Right hindlimb (tissue), 1 donor: ENCODE measurements at places on chromosomes 3 and 15.

GRCh38 chr15:29208352-29208751, 61.3 kb downstream of the NSMCE3 start:
- peak; percentile 43 for DNase-seq

DNA sequence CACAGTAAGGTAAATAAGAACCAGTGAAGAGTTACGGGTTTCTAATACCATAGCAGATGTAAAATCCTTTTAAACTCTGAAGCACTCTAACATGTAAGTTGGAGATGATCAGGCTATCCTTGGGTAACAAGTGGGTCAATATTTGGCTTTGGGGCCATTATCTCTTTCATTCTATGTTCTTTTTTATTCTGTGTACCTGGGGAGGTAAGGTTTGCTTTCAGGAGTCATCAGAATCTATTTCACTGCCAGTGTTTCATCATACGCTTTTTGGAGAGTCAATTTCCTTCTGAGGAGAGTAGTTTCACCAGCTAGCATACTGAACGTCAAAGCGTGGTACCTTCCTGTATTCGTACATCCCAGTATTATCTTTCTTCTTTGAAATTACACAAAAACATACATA, 166.5 kb downstream of the GMNC start:
- no peak for DNase-seq

GRCh38 chr3:8413337-8413926, 88.2 kb upstream of the LMCD1 start:
- DNase-seq: no peak

DNA sequence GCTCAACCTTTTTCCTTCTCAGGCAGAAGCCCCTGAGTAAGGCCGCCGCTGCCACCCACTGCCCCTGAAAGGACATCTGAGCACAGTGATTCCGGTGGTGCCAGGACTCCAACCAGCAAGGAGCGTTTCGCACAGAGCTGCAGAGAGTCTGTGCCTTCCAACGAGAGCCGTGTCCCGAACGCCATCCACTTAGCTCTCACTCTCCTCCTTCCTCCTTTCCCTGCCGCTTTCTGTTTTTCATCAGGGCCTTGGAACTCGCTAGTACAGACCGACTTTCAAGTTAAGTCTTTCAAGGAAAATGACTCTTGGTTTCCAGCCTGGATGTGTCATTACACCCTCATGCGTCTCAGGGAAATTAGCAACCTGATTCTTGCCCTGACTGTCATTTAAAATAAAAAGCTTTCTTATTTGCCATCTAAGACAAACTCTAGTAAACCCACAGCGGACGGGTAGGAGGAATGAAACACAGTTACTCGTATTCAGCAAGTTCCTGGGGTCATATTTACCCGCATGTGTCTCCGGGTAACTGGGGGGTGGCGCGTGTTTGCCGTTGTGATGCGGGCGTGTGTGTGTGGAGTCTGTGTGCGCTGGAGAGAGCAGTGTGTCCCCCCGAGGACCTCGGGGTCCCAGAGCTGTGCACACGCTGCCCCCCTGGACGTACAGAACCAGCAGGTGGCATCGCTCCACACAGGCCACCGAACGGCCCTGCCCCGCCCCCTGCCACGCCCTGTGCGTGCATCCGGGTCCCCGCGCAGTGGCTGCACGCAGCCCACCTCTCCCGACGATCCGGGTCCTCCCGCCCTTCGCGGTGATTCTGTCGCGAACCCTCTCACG, 30.4 kb upstream of the ALDH1A3 start:
- DNase-seq: peak; percentile 82

DNA sequence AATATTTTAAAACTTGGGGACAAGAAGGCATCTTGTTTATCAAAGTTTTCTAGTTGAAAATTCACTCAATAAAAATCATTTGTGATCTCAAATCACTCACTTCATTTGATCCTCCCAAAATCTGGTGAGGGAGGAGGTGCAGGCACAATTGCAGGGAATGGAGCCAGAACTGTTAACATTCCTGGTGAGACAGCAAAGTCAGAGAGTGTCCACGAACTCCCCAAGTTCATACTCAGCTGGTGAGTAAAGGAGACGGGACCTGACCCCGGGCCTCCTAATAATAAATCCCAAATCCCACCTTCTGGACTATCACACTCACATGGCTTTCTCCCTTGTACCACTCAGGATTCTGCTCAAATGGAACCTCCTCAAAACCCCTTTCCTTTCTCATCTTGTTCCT, 252.3 kb upstream of the LRTM1 start:
- no peak for DNase-seq

DNA sequence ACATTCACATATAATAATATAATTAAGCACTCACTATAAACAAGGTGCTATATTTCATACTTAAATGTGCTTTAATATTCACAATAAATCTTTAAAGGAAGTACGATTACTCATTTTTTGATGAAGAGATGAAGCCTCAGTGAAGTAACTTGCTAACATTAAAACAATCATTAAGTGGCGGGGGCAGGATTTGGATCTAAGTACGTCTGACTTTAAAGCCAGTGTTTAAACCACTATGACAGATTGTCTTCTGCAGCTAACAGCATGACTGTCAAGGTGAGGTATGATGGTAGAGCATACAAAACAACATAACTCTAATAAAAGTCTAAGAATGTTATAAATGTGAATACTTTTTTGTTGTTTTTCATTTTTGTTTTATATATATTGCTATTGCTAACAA, 862.1 kb downstream of the ROBO1 start:
- DNase-seq: no peak

DNA sequence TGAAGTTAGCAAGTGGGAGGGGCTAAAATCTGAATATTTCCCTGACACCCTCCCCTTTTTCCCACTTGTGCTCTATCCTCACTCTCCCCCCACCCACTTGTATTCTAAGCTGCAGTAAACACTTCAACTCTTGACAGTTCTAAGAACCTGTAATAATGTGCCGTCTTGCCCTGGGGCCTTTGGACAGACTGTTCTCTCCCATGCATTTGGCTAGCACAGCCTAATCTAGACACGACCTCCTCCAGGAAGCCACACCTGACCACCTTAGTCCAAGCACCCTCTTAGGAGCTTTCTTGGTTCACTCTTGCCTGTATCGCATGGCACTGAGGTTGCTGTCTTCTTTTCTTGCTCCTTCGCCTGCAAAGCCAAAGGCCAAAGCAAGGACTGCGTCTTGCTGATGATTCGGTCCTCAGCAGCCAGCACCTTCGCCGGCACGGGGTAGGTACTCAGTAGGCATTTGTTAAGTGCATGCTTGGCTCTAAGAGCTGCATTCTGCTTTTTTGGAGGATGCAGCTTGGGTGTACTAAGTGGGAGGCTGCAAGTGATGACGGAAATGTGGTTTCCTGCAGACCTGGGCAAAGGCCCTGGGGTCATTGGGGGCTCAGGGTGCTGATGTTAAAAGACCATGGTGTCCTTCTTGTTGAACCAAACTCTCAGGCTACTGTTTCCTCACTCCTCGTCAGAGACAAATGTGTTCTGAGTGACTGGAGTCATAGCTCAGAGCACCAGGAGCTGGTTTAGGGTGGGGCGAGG, 2.0 kb upstream of the ZNF710 start:
- DNase-seq: no peak

DNA sequence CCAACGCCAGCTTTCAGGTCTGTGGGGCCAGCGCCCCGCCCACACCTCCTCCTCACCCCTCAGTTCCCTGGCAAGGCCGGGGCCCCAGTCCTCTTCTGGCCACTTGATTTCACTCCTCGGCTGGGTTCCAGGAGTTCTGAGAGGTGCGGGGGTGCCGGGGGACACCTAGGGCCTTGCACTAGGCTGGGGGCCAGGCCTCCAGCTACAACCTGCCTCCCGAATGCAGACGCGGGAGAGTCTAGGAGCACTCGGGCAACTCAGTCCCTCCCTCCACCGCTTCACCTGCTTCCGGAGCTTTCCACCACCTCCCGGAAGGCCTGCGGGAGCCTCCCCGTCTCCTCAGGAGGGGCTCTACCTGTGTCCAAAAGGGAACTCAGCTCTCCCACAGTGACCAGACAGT, 35.6 kb downstream of the TNK2 start:
- DNase-seq: no peak

GRCh38 chr15:90620379-90621067, 90.8 kb downstream of the CRTC3 start:
- DNase-seq: no peak

- no peak for DNase-seq
Measured at GRCh38 chr3:159766563-159767185, 222.0 kb upstream of the IL12A start.

DNA sequence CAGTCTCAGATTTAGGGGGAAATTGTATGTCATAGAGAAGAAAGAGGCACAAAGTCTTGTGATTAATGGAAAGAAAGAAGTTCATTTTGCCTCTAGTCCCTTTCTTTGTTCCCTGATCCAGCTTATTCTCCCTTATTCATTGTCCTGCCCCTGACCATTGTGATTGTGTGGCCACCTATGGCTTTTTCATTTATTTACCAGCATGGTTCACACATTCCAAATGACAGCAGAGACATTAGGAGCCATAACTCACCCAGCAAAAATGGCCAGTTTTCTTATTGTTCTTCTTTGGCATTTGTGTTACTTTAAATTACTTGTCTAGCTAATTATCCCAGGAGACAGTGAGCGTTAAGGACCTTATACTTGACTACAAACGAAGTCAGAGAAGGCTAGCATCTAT, 36.3 kb upstream of the SGO1 start:
- no peak for DNase-seq

DNA sequence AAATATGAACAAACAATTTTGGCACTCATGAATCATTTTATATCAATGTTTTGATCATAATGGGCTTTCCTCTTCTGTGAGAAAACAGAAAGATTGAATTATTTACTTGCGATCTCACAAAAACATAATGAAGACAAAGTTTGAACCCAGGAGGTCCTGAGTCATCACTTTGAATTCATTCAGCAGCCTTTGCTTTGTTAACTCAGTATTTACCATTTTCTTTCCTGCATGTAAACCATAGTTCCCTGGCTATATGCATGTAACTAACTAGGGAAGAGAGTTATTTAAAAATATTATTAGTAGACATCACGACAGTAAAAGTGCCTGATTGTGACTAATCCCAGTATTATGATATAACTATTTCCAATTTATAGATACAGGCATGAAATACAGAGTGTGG, 1026.2 kb downstream of the PLOD2 start:
- DNase-seq: no peak

- no peak for DNase-seq
Measured at GRCh38 chr3:137988152-137988551, 21.8 kb upstream of the CLDN18 start.

GRCh38 chr3:43489930-43490329, 131.9 kb downstream of the ANO10 start:
- DNase-seq: no peak

DNA sequence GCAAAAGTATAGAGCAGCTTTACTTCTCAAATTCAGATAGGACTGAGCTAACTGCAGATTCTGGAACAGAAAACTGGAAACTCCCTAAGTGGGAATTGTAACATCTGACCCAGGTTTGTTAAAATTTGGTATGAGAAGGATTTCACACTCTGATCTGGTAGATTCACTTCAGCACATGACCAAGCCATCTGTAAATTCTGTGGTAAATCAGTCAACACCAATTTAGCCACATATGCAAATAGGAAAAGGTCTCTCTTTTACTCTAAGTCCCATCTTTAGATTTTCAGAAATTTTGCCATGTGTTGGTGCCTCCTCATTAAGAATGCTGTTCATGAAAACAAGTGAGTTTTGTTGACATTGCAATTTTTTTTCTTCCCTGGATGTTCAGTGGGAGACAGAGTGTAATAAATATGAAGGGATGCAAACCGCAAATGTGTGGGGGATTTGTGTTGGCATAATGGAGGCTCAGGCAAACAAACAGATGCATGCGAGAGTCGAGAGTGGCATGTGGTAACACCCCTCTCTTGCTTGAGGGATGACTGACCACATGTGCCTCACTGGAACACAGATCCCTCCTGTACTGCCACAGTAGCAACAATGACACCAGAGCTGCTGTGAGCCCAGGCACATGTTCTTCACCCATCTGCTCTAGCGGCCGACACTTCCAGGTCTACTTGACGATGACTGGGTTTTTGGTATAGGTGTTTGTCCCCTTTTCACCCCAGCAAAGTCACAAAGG, 146.6 kb downstream of the FEZF2 start:
- no peak for DNase-seq

- no peak for DNase-seq
Measured at GRCh38 chr15:57726411-57726810, 19.9 kb downstream of the POLR2M start.

DNA sequence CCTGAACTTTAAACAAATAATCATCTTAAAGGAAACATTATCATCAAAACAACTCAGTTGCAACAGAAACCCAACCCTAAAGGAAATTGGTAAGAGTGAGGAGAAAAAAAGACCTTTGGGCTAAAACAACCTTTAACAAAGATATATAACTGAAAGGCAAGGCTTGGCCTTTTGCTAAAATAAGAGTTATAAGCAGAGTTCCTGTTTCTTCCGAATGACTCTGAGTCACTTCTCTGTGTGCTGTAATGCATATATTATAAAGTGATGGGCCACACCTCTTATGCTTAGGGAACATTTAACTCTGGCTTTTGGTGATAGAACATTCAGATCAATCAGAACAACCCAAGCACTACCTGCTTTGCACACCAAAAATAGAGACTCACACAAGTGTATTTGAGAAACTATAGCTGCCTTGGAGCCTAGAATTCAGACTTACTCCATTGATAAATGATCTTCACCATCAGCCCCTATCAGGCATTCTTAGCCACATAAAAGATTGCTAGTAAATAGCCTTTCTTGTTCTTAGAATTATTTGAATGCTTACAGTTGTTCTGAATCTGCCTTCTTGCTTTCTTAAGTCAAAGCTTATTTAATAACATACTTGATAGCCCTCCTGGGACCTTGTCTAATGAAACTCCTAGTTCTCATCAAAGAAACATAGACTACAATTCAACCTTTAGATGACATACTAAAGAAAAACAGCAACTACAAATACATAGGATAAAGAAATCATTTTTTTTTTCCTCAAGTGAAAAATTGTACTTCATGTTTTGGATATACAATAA, 294.2 kb upstream of the SEMA6D start:
- DNase-seq: no peak

DNA sequence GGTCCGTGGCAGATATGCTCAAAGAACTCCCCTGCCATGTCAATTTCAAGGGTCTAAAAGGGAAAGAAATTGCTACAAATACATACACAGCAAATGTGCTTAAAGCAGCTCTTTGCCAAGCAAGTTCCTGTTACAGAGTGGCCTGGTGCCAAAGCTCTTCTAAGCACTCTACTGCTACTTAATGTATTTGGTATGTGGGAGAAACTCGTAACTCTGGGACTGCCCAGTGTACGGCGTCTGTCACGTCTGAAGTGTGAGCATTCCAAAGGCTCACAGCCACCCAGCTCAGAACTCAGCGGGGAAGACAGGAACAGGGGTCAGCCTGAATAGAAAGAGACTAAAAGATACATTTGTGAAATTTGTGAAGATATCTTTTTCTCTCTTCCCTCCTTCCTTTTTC, 54.6 kb downstream of the RBMS3 start:
- peak; percentile 96 for DNase-seq

DNA sequence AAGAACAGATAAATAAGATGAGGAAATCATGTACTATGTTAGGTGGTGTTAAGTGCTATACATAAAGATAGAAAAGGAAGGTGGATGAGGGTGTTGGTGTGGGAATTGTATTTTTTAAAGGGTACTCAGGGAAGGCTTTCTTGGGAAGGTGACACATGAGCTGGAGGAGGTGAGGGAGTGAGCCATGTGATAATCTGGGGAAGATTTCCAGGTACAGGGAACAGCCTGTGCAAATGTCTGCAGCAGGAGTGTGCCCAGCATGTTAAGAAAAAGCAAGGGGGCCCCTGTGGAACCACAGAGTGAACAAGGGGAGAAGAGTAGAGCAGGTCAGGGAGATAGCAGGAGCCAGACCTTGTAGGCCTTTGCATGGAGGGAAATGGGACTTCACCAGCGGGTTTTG, 175.6 kb downstream of the SSR3 start:
- no peak for DNase-seq

- DNase-seq: no peak
Measured at GRCh38 chr3:161293381-161293780, 72.3 kb downstream of the NMD3 start.
